Erythroblast (primary cell): ENCODE measurements at places on chromosomes 5 and 9.

DNA sequence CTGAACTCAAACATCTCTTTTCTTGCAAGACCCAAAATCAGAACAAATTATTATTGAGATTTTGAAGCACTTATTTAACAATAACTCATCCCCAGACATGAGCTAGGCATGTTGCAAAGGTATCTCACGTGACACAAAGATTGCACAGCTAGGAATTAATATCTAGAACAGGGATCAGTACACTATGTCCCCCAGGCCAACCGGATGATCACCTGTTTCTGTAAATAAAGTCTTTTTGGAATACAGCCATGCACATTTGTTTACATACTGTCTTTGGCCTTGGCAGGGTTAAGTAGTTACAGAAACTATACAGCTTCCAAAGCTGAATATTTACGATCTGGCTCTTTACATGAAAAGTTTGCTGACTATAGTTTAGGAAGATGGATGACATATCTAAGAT is 287.7 kb downstream of the ACTL7B start:
- DNase-seq: no peak

DNA sequence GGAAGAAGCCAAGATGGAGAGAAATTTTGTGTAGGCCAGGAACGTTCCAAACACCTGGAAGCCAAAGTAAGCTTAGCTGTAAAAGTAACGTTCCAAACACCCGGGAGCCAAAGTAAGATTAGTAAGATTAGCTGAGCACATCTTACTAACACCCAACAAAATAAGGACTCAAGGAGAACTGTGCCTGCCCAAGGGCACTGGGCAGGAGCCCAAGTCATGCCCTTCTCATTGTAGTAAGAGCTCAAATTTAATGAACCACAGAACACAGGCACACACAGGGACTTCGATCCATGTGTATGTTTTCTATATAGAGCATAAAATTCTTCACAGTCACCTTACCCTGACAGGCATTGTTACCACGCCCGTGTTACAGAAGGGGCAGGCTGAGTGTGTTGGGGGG is 36.1 kb upstream of the NXNL2 start:
- DNase-seq: no peak

DNA sequence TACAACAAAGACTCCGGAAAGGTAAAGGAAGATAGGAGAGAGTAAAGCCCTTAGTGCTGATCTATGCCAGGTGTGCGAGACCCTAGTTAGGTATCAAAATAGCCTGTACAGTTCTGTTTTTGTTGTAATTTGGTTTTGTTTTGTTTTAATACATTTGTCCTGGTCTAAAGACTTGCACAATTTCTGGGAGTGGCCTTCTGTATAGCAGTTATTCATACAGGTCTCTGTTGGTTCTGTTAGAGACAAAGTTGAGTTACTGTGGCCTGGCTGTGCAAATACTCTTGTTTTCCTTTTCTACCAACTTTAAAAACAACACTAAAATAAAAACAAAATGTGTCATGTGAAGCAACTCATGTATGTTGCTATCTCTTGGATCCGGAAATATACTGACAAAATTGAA is 163.6 kb downstream of the COMMD10 start:
- DNase-seq: no peak

DNA sequence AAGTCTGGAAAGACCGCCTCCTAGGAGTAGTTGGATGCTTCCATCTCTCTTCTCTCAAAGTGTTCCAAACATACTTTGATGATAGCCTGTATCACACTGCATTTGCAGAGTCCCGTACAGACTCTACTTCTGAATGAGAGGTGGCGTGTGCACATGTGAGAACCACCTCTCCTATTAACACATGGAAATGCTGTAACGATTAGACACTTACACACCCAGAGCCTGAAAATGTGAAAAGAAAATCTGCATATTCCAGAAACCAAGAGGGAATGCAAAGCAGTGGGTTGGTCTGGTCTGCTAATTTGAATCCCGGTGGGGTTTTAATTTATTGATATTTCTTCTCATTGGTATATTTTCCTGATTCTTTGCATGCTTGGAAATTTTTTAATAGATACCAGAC is 10.5 kb downstream of the UGCG start:
- no peak for DNase-seq

DNA sequence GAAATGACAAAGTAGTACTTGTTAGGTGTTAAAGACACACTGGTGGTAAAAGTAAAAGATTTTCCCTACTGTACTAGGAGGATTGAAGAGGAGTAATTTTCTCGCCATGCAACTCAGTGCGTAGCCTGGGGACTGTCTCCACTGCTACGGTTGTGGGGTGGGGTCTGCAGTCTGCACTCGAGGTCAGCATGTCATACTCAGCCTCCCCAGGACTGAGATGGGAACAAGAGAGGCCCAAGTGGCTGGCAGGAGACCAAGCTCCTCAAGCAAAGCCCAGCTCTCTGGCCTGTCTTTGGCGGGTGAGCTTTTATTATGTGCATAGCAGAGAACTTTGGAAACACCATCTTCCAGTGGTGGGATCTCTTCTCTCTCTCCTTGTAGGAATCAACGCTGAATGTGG is 10.4 kb downstream of the NHP2 start:
- no peak for DNase-seq

GRCh38 chr5:79736528-79737514 is 47.2 kb downstream of the CMYA5 start:
- DNase-seq: no peak

DNA sequence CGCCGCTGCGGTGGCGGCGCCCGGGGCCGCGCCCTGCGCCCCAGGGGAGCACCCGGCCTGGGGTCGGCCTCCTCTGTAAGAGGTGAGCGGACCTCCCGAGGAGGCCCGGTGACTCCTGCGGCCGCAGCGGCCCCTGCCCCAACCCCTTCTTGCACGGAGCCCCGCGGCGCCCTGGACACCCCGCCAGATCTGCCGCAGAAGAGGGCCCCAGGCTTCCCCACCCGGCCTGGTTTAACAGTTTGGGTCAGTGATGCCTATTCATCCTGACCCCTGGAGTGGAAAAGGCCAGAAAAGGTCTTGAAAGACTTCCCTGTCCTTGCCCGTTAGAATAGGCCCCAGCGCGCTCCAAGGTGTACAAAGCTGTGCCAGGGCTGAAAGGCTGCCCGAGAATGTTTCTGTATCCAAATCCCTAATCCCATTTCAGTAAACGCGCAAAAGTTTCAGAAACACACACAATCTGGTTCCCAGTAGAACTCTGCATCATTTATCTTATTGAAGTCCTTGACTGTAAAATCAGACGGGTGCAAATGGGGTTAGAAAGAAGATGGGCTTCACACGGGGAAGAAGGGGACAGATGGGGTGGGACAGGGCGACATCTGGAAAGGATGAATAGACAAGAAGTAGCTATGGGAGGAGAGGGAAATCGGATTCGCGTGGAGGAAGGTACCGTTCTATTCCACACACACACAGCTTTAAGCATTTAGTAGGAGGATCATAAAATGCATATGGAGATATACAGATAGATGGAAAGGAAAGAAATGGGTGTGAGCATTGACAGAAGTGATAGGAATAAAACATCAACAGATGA is 1.1 kb upstream of the SSBP2 start:
- DNase-seq: no peak

GRCh38 chr5:135242866-135243555 is 156.0 kb downstream of the MACROH2A1 start:
- DNase-seq: no peak

DNA sequence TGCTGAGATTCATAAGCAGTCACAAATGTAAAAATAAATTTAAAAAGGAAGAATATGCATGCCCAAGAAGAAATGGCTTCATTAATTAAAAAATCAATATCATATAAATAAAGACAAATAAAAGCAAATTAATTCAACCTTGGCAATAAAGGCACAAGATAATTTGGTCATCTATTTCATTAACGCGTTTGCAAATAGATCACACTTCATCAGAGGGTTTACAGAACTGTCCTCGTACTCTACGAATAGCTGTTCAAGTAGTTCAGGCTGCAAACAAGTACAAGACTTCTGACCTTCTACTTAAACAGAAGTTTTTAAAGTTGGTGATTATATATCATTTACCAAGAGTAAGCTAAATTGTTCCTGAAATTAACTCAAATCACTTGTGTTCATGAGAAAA is 775.3 kb upstream of the DMAC1 start:
- DNase-seq: no peak

DNA sequence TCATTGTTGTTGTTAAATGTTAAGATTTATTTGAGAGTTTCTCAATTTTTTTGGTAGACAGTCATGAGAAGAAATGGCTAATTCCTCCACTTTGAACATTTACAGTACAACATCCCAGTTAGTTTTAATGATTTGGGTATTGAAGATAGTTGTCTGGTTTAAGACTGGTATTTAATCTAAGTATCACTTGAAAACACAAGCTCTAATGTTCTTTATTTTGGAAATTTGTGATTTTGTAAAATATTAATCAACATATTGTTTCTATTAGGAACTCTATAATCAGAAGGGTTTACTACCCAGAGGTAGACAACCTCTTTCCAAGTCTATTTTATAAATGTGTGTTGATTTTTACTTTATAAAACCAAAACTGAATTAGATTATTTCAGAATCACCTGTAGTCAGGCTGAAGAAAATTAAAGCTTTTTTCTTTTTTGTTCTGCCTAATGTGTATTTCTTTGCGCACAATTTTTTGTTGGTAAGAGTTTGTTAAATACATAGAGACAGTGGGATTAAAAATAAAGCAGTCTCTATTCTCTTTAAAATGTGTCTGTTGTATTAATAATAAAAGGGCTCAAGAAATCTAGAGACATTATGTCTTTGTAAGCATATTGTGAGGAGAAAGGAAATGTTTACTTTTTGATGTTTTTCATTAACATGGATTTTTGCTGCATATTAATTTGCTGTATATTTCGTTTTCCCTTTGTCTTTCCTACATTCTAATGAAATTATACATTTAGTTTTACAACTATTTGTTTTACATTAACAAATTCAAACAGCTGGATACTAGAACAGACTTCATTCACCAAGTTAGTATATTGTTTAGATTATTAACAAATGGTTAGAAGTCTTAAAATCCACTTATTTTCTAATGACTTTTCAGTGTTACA is 3.9 kb upstream of the PURA start:
- no peak for DNase-seq

- DNase-seq: no peak
Observed at GRCh38 chr9:21082671-21083070, 4.9 kb upstream of the IFNB1 start.

DNA sequence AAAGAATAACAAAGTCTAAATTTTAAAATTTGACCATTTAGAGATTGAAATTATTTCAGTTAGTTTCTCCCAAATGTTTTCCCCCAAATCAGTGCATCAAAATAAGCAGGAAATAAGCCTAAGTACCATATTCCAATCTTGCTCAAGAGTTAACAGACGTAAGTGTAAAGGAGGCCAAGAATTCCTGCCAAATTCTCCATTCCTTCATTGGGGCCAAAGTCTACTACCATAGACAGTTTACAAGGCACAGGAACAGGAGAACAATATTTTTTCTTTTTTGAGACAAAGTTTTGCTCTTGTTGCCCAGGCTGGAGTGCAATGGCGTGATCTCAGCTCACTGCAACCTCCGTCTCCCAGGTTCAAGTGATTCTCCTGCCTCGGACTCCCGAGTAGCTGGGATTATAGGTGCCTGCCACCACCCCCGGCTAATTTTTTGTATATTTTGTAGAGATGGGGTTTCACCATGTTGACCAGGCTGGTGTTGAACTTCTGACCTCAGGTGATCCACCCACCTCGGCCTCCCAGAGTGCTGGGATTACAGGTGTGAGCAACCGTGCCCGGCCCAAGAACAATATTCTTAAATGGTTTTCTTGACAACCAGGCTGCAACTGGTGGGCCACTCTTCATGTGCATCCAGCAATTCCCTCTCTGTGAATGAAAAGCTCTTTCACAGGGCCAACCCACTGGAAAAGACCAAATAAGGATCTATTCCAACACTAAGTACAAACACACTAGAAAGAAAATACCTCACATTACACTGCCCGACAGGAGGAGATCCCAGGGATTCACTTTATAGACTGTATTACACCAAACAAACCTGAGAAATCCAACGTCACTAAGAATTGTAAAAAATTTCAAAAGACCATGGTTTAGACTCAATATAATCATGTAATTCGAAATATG is 127.7 kb downstream of the MAPKAP1 start:
- DNase-seq: no peak

GRCh38 chr5:144083185-144083584 is 87.3 kb downstream of the YIPF5 start:
- DNase-seq: no peak

DNA sequence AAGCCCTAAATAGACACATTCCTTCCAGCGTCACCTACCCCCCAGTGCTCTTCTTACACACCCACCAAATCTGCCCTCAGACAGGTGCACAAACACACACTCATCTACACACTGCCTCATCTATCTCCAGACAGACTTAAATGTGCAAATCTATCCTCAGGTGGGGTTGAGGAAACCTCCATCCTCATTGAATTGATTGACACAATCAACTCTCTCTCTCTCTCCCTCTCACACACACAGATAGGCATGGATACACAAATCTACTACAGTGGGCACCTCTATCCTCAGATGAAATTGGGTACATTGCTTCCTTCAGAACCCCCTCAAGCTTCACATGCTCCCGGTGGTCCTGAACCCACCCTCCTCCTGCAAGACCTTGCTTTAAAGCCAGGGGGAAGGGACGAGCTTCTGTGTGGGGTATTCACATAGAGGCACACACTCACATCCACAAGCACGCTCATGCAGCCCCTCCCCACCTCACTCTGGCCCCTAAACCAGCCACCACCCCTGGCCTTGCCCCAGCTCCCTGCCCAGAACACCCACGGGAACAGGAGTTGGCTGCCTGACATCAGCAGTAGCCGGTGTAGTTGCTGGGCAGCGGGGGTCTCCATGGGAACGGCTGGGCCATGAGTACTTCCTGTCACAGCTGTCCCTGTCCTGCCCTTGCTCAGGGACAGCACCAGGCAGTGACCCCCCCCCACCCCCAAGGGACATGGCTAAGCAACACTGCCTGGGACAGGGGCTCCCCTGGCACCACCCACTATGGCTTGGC is 22.8 kb downstream of the PCDH1 start:
- DNase-seq: no peak

GRCh38 chr5:133150909-133151544 is 99.2 kb downstream of the HSPA4 start:
- no peak for DNase-seq

- DNase-seq: no peak
Observed at GRCh38 chr9:106887066-106887465, 24.1 kb downstream of the ZNF462 start.

- DNase-seq: no peak
Observed at GRCh38 chr5:82387819-82388166, 109.6 kb upstream of the RPS23 start.
